ENCODE measurements at places on chromosomes 4 and X. TPM values are rescaled to one million over a fixed set of nuclear protein-coding genes. Genes with fewer than 3 reads are reported as not detected.

- no peak overlapping the region for H3K27ac ChIP-seq
- no peak overlapping the region for H3K4me3 ChIP-seq
- DNase-seq, result no peak
- H3K27me3 ChIP-seq, result no peaks in the 10 kb centered on the region
- peaks cover 13% of the 10 kb centered on the region for H3K4me1 ChIP-seq
- H3K36me3 ChIP-seq, result no peaks in the 10 kb centered on the region
These were observed 144.2 kb downstream of the CBR4 start for GRCh38 chr4:168865854-168866253.

- H3K4me3 ChIP-seq, result no peak overlapping the region
- H3K4me1 ChIP-seq, result no peaks in the 10 kb centered on the region
- H3K27ac ChIP-seq, result no peak overlapping the region
- no peaks in the 10 kb centered on the region for H3K27me3 ChIP-seq
These were observed 117.7 kb downstream of the CRLF2 start for GRCh38 chrX:1094566-1095333.

GRCh38 chr4:47471591-47471990 is 8.1 kb upstream of the COMMD8 start:
- H3K27me3 ChIP-seq, result no peaks in the 10 kb centered on the region
- H3K4me1 ChIP-seq, result no peaks in the 10 kb centered on the region
- H3K36me3 ChIP-seq, result no peaks in the 10 kb centered on the region
- no peak overlapping the region for H3K27ac ChIP-seq
- no peak for DNase-seq
- H3K4me3 ChIP-seq, result no peak overlapping the region

- H3K4me3 ChIP-seq, result no peak overlapping the region
- DNase-seq, result no peak
- H3K27ac ChIP-seq, result no peak overlapping the region
- H3K36me3 ChIP-seq, result no peaks in the 10 kb centered on the region
These were observed 9.0 kb downstream of the GRIA3 start for GRCh38 chrX:123193101-123193500.

DNA sequence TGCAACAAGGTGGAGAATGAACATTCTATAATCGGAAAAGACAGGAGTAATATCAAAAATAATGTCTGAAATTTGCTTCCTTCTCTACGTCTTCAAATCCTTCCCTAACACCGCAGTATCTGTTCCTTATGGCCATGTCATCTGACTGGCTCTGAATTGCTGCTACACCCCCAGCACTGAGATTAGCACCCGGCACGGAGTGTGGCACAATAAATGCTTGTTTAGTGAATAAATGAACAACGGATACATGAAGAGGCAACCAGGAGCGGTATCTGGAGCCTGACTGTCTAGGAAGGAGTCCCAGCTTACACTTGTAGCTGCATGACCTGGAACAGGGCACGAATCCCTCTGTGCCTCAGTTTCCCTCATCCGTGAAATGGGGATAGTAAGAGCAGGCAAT is 164.3 kb downstream of the AFAP1 start:
- no peak for DNase-seq
- H3K27ac ChIP-seq, result no peak overlapping the region
- no peaks in the 10 kb centered on the region for H3K36me3 ChIP-seq
- H3K4me1 ChIP-seq, result no peaks in the 10 kb centered on the region
- H3K4me3 ChIP-seq, result no peak overlapping the region

DNA sequence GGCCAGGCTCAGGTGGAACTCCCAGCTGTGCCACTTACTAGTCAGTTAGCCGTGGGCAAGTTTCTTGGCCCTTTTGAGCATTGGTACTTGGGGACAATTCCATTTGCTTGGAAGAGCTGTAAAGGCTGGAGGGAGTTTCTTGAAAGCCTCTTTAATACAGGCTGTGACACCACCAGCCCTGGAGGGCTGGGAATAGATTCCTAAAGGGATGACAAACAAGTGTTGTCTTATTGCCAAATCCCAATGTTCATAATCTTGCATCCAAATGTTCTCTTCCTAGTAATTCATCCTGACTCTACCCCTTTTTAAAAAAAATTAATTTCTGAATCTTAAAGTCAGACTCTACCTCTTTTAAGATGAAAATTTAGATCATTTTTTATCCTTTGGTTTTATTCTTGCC is 14.6 kb upstream of the MED28 start:
- no peaks in the 10 kb centered on the region for H3K4me1 ChIP-seq
- no peak for DNase-seq
- H3K36me3 ChIP-seq, result no peaks in the 10 kb centered on the region
- H3K4me3 ChIP-seq, result no peak overlapping the region

DNA sequence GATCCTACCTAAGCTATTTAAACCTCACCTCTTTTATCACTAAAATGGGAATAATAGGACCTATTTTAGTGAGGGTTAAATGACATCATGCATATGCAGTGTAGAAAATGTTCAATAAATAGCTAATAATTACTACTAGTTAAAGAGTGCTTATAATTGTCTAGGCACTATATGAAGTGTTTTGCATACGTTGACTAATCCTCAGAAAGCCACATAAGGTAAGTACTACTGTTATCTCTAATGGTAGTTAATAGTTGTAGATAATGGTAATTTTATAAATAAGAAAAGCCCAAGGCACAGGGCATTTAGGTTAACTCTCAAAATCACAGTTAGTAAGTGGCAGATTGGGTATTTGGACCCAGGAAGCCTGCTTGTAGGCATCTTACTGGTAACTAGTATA is 47.4 kb upstream of the BOD1L1 start:
- no peaks in the 10 kb centered on the region for H3K36me3 ChIP-seq
- H3K27ac ChIP-seq, result no peak overlapping the region
- DNase-seq, result no peak
- no peaks in the 10 kb centered on the region for H3K4me1 ChIP-seq
- H3K27me3 ChIP-seq, result no peaks in the 10 kb centered on the region

- DNase-seq, result no peak
- H3K4me1 ChIP-seq, result no peaks in the 10 kb centered on the region
- H3K27ac ChIP-seq, result no peak overlapping the region
These were observed 216.0 kb downstream of the GRID2 start for GRCh38 chr4:92519727-92520126.

DNA sequence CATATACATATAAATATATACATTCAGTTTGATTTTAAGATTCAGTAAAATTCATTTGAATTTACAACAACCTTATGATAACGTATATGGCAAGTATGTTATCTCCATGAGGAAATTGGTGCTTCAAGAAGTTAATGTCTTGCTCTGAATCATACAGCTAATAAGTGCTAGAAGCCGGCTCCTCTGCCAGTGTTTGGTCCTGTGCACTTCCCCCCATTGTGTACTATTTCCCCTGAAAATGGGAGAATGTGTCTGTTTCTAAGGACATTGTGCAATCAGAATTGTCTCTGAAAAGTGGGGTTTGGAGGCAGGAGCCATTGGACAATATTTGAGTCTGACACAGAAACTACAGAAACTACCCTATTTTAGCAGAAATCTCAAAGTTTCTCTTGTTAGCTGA is 135.9 kb downstream of the CPE start:
- DNase-seq, result no peak
- no peak overlapping the region for H3K4me3 ChIP-seq
- H3K27me3 ChIP-seq, result no peaks in the 10 kb centered on the region
- H3K27ac ChIP-seq, result no peak overlapping the region

GRCh38 chr4:184287697-184288255 is 70.1 kb upstream of the ENPP6 start:
- no peaks in the 10 kb centered on the region for H3K36me3 ChIP-seq
- H3K27me3 ChIP-seq, result no peaks in the 10 kb centered on the region
- H3K4me1 ChIP-seq, result no peaks in the 10 kb centered on the region
- no peak overlapping the region for H3K27ac ChIP-seq

MYOZ2 gene
- not detected for total RNA-seq

LIAS gene
- total RNA-seq, result 10.9 TPM

MAGED4B gene
- 13.9 TPM for total RNA-seq

APBB2 gene
- 78.1 TPM for total RNA-seq

RADX gene
- total RNA-seq, result 3.3 TPM

DOK7 gene
- 0.85 TPM for total RNA-seq

FAM3A gene
- 5.1 TPM for total RNA-seq
